ENCODE measurements at places on chromosomes 1 and 21. TPM values are rescaled to one million over a fixed set of nuclear protein-coding genes. Genes with fewer than 3 reads are reported as not detected.
A peak's percentile ranks its signal among the peaks of the same experiment; 100 is the strongest.

DNA sequence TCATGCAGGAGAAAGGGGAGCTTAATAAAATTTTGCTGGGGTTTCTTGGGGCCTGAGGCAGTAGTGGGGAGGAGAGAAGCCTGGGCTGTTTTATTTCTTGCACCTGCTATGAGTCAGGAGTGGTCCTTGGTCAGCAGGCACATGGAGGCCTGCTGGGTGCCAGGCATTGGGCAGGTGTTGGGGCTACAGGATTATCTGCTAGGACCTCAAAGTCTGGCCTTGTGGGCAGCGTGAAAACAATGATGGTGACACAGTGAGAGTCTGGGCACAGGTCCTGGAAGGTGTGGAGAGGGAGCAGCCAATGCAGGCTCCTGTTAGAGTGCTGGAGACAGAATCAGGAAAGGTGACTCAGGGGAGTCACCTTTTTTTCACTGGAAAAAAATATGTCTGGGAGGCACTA is 17.2 kb downstream of the ROR1 start:
- DNase-seq = no peak

DNA sequence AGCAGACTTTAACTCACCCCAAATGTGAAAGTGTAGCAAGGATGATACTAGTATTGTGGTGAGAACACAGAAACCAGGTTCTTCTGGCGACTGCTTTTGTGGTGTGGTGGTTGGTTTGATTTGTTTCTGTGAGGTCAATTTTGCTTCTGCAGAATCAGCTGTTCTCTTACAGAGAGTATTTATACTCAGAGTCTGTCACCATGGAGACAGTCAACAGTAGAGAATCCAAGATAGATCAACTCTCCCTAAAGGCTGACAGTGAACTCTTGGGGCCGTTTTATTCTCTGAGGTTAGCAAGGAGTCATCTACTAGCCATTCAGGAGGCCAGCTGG is at the start of gene CFAP107:
Gene CFAP107, plus strand, starts transcription at position 209 of the 332 bp plus-strand sequence. CDS start 231 bp downstream, outside the sequence.
- DNase-seq = no peak

Gene SEMA4A
- 11.0 TPM for polyA plus RNA-seq

Gene FCAMR
- polyA plus RNA-seq = not detected

- DNase-seq = no peak
Observed at GRCh38 chr1:96072021-96072420, 649.6 kb upstream of the PTBP2 start.

DNA sequence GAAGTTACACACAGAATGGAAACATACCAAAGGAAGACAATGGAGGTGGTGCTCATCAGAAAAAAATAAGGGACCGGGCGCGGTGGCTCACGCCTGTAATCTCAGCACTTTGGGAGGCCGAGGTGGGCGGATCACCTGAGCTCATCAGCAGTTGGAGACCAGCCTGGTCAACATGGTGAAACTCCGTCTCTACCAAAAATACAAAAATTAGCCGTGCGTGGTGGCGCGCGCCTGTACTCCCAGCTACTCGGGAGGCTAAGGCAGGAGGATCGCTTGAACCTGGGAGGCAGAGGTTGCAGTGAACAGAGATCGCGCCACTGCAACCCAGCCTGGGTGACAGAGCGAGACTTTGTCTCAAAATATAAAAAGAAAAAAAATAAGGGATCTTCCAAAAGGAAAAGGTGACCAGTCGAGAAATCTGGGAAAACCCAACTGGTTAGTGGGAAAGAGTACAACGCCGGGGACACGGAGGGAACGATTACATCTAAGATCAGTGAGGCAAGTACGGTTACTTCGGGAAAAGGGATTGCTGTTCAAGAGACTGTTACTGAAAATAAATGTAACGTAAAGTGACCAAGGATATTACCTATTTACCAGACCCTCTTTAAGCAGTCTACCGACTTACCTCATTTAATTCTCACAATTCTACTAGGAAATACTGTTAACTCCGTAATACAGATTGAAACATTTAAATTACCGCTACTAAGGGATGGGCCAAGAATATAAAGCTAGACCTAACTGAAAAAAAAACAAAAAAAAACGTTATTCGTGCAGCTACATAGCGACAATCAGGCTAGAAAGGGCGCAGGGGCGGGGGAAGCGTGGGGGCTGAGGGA is 822 bp downstream of the CCT3 start:
- DNase-seq = no peak

- DNase-seq = no peak
Observed at GRCh38 chr1:89966656-89967055, 28.3 kb upstream of the ZNF326 start.

GRCh38 chr1:195766709-195767108 is 841.5 kb downstream of the KCNT2 start:
- DNase-seq = no peak

Gene SLC35F3
- 11.7 TPM for polyA plus RNA-seq

Gene LBR
- polyA plus RNA-seq = 30.5 TPM

GRCh38 chr1:28580722-28581530 is 11.1 kb upstream of the RAB42 start:
- peak; percentile 79 for DNase-seq

- no peak for DNase-seq
Observed at GRCh38 chr21:34582506-34583150, 32.3 kb downstream of the RCAN1 start.

Gene MYCL
- polyA plus RNA-seq = 5.1 TPM

GRCh38 chr1:62435231-62436038 is 1.4 kb upstream of the USP1 start:
- DNase-seq = no peak

- no peak for DNase-seq
Observed at GRCh38 chr21:39119891-39120290, 63.4 kb downstream of the PSMG1 start.

Gene SHE
- 0.01 TPM for polyA plus RNA-seq

Measured in keratinocyte (primary cell).